ENCODE measurements at places on chromosomes 16 and 17. TPM values are rescaled to one million over a fixed set of nuclear protein-coding genes. Genes with fewer than 3 reads are reported as not detected.

Gene ZNF469
- total RNA-seq, result 0.94 TPM

Gene RNFT1
- total RNA-seq, result 29.6 TPM

Gene TPPP3
- total RNA-seq, result 5.6 TPM

Gene HOXB4
- 0.31 TPM for total RNA-seq

Gene MMP25
- total RNA-seq, result 1.7 TPM

Gene GNG13
- not detected for total RNA-seq

Gene KRT31
- total RNA-seq, result not detected

Gene NF1
- 21.9 TPM for total RNA-seq

Gene AURKB
- 1.5 TPM for total RNA-seq

Gene SLFN14
- total RNA-seq, result 3.8 TPM

Gene HS3ST4
- total RNA-seq, result not detected

Gene GPR139
- not detected for total RNA-seq

Gene CFAP52
- total RNA-seq, result not detected

Gene TM4SF5
- total RNA-seq, result not detected

Gene GUCY2D
- total RNA-seq, result 0.10 TPM

Gene UBE2O
- total RNA-seq, result 15.2 TPM

Gene KCNJ12
- total RNA-seq, result 0.10 TPM

Gene HSD11B2
- total RNA-seq, result not detected

Gene SLC5A10
- total RNA-seq, result 0.10 TPM

Gene SSTR5
- not detected for total RNA-seq

Gene PHOSPHO1
- 0.21 TPM for total RNA-seq

Gene CTRL
- 6.3 TPM for total RNA-seq

Gene NOG
- 12.0 TPM for total RNA-seq

Gene PLCD3
- total RNA-seq, result 1.9 TPM

Gene AANAT
- not detected for total RNA-seq

Gene SLC5A2
- total RNA-seq, result 0.42 TPM

Gene RGS9
- 3.5 TPM for total RNA-seq

Gene ELOB
- 92.6 TPM for total RNA-seq

Gene RCVRN
- 0.10 TPM for total RNA-seq

Gene DHRS7C
- total RNA-seq, result not detected

Gene CACNG1
- total RNA-seq, result not detected

Gene MLYCD
- 2.9 TPM for total RNA-seq

Gene GPT2
- total RNA-seq, result 0.21 TPM

Gene RASD1
- 1.6 TPM for total RNA-seq

Gene SNAI3
- 6.0 TPM for total RNA-seq

Gene SNX20
- 24.3 TPM for total RNA-seq

Gene ALKBH5
- total RNA-seq, result 97.9 TPM

Gene PALB2
- total RNA-seq, result 10.2 TPM

Gene KRTAP16-1
- 0.21 TPM for total RNA-seq

Gene OR1A1
- total RNA-seq, result not detected

Gene PRSS27
- total RNA-seq, result 0.10 TPM

Gene CLEC19A
- not detected for total RNA-seq

Gene MT1F
- total RNA-seq, result 3.3 TPM

Gene ABCA6
- total RNA-seq, result 1.7 TPM

Gene PSMC3IP
- total RNA-seq, result 1.4 TPM

Gene CSH2
- total RNA-seq, result 0.10 TPM

Gene TP53TG3F
- total RNA-seq, result not detected

Gene FLII
- total RNA-seq, result 122 TPM

Gene PABPN1L
- total RNA-seq, result not detected

Gene NGFR
- 0.21 TPM for total RNA-seq

Gene ZG16
- not detected for total RNA-seq

Gene HS3ST3A1
- total RNA-seq, result 1.7 TPM

Gene AGRP
- not detected for total RNA-seq

Gene HMOX2
- total RNA-seq, result 26.7 TPM

Gene CTRB1
- not detected for total RNA-seq

Gene CCT6B
- total RNA-seq, result 2.8 TPM

Gene SPATA32
- total RNA-seq, result 0.10 TPM

Gene APPBP2
- total RNA-seq, result 21.2 TPM

Measured in mononuclear cell (primary cell).